Activated CD8-positive, alpha-beta memory T cell treated with anti-CD3 and anti-CD28 coated beads, Interleukin-2, amount 50 U/mL, for 48 hours (primary cell): ENCODE measurements at places on chromosomes 13 and 19.
A peak's percentile ranks its signal among the peaks of the same experiment; 100 is the strongest.

DNA sequence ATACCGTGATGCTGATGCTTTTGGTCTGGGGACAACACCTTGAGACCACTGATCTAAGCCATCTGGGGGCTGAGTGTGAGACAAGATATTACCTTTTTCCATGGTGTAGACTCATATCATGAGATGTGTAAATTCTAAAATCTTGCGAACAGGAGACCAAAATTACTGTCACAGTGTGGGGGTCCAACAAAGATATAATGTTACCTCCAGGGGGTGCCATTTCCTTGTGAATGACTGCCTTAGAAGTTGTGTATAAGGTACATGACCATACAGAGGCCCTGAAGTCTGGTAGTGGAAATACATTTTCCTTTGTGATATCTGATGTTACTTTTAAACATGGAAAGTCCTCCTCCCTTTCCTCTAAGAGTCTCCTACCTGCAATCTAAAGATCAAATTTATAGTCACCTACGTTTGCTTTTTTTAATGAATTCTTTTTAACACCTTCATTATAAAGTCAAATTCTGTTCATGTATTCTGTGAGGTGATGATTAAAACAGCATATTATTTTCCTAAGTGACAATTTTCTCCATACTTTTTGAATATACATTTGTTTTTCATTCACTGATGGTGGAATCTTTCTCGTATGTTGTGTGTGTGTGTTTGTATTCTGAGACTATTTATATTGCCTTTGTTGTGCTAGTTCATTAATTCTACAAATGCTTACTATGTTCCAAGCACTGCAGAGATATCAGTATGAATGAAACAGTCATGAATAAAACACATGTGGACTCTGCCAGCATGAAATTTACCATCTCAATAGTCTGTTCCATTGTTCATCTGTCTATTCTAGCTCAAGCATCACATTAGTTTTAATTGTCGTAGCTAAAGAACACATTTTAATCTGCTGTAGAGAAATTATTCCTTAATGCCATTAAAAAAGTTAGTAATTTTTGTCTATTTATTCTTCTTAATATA, 113.7 kb downstream of the RFC3 start:
- DNase-seq, result no peak

DNA sequence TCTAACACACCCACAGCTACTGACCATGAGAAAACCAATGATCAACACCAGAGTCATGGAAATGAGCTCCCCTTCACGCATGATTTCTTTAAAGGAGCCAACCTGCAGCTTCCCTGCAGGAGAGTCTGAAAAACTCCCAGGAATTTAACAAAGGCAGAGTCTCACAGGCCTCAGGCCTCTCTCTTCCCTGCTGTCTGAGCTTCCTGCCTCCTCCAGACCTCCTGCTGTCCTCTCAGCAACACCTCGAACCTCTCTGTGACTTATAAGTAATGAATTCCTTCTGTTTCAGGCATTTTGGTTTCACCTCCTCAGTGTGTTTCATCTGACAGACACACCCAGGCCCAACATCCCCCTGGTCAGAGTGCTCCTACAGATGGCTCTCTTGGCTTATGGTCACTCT, 1044.4 kb downstream of the UQCRFS1 start:
- DNase-seq, result no peak

GRCh38 chr19:20969498-20969897, 46.4 kb downstream of the ZNF85 start:
- no peak for DNase-seq

DNA sequence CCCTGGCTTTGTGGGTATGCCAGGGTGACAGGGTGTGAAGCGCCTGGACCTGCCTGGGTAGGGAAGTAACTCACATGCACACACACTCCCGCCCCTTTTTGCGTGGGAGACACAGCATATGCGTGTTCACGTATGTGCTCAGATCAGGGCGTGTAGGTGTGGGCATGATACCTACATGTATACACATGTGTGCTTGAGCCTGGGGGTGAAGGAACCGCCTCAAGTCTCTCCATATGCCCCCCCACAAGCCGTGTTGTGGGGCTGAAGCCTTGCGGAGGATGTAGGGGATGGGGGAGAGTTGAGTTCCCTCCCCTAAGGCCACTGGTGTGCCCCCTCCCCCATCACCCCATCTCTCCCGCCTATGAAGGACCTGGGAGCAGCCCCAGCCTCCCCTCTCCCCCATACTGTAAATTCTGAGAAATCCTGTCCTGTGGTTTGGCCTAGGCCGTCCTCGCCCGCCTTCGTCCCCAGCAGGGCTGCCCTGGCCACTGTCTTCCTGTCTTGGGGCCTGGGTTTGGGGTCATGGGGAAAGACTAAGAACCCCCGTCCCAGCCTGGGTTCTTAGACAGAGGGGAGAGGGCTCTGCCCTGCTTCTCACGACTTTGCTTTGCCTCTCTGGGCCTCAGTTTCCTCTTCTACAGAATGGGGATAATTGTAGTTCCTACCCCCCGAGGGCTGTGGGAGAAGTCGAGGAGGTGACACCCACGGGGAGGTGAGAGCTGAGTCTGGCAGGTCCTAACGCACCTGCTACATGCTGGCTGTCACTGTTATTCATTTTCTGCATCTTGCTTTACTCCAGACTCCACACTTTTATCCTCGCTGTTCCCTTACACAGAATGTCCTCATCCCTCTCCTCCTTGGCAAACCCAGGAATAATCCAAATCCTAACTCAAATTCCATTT, 14.3 kb downstream of the ACTL9 start:
- no peak for DNase-seq

DNA sequence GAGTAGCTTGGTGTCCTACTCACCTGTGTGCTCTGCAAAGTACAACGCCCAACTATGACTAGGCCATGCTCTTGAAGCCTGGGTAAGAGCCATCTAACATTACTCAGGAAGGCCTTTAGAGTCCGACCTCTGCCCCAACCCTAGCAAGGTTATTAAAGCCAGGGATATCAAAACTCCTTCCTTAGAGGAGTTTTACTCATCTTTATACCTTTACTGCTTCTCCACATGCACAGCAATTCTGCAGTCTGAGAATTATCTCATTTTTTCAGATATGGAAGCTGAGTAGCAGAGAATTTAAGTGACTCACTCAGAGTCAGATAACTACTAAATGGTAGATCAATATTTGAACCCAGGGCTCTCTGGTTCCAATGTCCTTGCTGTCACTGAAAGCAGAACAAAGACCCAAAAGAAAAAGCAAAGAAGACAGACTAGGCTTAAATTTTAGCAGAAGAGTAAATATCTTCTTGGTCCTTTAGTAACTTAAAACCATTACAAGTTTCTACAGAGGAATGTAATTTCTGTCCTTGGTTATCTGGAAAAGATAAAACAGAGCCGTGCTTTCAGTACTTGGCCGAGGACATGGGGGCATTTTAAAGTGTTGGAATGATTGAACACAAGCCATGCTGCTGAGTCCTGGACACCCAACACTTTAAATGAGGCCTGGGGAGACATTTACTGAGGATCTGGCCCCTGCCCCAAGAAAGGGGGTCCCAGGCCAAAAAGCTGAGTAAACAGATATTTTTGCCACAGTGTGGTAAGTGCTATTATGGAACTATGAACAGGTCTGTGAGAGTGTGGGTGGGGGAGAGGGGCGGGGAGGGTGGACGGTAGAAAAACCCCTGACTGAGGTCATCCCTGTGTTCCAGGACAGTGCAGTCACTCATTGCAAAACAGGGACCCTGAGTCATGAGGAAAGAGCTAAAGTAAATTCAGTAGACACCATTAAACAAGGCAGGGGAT, 18.4 kb upstream of the KPNA3 start:
- no peak for DNase-seq

GRCh38 chr13:39144391-39144790, 106.1 kb downstream of the NHLRC3 start:
- DNase-seq, result no peak

GRCh38 chr13:39326469-39327171, 276.4 kb downstream of the LHFPL6 start:
- DNase-seq, result no peak

DNA sequence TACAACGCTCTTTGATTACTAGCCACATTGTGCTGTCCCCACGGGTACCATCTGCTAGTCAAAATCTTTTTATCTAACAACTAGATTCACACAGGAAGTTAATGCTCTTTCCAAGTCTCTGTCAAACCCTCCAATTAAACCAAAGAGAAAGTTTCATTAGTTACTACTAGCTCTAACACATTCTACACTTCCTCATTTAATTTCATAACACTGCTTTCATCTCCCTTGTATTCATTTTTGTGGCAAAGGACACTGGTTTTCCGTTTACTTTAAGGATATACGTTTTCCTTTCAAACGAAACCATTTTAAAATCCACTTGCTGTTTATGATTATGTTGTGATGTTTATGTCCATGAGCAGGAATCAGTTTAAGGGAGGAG, 5.3 kb downstream of the DYRK1B start:
- no peak for DNase-seq

DNA sequence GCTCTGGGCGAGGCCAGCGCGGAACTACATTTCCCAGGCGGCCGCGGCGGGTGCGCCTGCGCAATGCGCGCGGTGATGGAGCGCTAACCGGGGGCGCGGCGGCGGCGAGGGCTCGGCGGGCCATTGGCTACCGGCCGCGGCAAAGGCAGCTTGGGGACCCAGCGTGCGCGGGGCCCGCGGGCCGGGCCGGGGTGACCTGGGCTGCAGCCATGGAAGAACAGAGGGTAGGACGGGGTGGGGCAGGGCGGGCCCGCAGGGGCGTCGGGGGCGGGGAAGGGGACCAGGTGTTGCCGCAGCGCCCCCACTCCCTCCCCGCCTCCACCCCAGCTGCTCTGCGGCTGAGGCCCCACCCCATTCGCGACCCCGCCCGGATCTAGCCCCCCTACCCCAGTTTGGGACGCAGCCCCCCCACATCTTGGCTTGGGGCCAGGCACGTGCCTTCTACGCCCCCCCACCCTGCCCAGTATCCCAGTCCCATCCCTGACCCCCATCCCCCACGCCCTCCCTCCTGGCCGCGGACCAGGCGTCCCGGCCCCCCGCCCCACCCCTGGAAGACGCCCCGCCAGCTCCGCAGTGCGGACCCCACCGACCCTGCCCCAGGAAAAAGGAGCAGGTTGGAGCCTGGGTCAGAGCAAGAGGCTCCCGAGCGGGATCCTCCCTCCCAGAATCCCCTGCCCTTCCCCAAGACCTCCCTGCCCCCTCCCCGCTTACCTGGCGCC, at the start of gene FSD1:
Gene FSD1, plus strand, starts transcription at position 61 of the 719 bp plus-strand sequence. Its CDS starts 149 bp downstream, at position 210.
- peak; percentile 95 for DNase-seq

DNA sequence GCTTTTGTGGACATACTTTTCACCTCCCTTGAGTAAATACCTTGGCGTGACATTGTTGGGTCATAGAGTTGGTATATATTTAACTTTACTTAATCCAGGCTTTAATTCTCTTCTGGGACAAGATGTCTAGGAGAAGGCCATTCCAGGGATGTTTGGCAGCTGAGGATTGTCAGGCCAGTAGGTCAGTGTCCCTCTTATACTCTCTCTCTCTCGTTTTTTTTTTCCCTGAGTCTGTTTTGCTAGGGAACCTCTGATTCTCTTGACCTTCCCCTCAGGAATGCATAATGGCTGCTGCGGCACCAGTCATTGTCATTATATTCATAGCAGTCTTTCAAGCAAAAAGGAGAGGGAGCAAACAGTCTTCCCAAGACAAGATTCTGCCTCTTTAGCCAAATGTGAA, 48.8 kb downstream of the BICRA start:
- no peak for DNase-seq

DNA sequence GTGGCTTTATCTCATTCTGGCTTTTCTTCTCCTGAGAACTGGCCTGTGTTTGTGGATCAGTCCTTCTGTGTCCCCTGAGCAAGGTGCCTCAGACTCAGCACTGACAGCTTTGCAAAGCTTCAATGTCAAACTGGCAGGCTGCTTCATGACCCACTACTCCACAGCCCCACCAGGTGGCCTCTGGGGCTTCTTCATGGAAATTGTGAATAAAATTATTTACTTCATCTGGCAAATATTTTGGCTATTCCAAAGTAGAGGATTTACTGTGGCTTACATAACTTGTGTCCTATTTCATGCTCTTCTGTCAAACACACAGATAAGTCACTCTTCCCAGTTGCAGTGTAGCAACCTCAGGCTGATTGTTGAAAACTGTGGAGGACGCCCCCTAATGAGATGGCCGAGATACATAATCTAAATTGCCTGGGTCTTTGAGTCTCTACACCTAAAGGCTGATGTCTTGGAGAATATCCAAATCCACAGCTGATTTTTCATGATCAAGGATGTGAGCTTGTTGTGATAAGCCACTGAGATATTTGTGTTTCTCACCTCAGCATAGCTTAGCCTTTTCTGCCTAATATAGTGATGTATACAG, 721.9 kb upstream of the SLC10A2 start:
- DNase-seq, result no peak

DNA sequence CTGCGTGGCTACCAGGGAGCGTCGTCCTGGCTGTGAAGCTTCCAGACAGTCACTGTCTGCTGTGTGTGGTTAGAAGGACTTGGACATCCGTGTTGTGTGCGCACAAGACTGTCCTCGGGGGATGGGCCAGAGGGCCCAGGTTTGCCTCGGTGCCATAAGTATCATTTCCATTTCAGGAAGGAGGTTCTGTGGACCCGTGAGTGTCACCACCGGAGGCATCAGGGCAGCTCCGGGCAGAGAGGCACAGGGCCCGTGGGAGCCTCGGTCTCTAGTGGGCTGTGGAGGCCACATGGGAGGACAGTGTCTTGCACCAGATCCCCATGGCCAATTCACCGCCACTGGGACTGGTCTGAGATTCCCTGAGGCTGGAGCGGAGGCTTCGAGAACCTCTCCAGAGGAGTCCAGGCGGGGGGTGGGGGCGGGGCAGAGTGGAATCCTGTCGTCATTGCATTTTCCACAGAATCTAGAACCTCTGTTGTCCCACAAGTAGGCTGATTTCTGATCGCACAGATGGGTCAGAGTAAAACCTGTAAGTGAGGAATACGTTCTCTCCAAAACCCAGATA, 6.0 kb downstream of the ZNF57 start:
- DNase-seq, result no peak

DNA sequence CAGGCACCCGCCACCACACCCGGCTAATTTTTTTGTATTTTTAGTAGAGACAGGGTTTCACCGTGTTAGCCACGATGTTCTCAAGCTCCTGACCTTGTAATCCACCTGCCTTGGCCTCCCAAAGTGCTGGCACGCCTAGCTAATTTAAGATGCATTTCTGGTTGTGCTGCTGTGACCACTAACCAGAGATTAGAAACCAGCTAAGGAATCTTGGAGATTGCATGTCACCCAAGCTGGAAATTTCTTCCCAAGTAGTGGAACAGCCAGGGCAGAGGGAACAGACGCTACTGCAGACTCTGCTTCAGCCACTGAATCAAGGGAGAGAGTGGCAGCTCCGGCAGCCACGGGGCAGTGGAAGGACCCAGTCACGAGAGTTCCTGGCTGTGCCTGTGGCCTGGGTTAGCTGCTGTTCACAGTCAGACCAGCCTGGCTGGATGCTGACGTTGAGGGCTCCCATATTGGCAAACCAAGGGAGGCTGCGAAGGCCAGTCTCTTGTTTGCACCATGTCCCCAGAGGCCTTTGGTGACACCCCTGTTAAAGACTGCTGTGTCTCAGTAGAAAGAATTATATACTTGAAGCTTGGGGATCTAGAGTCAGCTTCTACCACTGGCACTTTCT, 7.9 kb downstream of the TPM4 start:
- no peak for DNase-seq
